KG1 (cell line): ENCODE measurements at places on chromosomes 6 and 20.

GRCh38 chr6:36018339-36018738 lies 6.1 kb downstream of the SLC26A8 start:
- DNase-seq = no peak

DNA sequence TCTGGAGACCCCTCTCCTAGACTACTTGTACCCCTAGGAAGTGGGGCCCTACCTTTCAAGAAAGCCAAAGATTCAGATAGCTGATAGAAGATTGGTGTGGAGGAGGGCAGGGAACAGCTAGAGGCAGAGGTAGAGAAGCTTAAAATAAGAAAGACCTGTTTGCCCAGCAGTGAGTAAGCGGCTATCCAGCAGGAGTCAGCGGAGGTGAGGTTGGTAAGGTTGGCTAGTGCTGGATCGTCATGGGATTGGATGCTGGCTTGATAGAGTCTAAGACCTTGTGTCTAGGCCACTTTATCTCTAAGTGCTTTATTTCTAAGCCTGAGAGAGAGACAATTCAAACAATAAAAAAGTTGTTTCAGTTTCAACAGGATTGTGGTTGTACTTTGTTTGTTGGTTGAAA lies 19.1 kb downstream of the ANKS1A start:
- DNase-seq = no peak

- DNase-seq = no peak
Observed at GRCh38 chr6:76861403-76861802, 601.9 kb downstream of the HTR1B start.

DNA sequence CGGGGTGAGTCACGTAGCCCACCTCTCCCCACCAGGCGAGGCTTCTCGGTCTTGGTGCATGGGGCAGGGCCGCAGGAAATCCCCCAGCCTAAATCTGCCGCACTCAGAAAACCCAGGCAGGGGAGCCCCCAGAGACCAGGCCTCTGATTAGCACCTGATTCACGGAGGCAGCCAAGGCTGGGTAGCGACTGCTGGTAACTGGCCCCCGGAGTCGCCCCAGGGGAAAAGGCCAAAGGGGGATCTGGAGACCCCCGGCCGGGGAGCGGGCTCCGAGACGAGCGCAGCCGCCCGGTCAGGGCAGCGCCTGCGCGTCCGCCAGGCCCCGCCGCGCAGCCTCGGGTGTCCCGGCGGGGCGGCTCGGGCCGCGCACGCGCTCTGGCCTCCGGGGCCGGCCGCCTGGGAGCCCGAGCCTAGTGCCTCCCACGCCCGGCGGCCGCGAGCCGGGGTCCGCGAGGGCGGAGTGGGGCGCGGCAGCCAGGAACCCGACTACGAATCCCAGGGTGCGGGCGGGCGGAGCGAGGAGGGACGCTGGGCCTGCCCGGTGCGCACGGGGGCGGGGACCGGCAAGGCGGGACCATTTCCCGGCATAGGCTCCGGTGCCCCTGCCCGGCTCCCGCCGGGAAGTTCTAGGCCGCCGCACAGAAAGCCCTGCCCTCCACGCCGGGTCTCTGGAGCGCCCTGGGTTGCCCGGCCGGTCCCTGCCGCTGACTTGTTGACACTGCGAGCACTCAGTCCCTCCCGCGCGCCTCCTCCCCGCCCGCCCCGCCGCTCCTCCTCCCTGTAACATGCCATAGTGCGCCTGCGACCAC lies at the start of gene DUSP22:
TSS of gene DUSP22 (plus strand) at position 791 of the 809 bp plus-strand sequence. CDS start 53 bp downstream, outside the sequence.
- DNase-seq = no peak

DNA sequence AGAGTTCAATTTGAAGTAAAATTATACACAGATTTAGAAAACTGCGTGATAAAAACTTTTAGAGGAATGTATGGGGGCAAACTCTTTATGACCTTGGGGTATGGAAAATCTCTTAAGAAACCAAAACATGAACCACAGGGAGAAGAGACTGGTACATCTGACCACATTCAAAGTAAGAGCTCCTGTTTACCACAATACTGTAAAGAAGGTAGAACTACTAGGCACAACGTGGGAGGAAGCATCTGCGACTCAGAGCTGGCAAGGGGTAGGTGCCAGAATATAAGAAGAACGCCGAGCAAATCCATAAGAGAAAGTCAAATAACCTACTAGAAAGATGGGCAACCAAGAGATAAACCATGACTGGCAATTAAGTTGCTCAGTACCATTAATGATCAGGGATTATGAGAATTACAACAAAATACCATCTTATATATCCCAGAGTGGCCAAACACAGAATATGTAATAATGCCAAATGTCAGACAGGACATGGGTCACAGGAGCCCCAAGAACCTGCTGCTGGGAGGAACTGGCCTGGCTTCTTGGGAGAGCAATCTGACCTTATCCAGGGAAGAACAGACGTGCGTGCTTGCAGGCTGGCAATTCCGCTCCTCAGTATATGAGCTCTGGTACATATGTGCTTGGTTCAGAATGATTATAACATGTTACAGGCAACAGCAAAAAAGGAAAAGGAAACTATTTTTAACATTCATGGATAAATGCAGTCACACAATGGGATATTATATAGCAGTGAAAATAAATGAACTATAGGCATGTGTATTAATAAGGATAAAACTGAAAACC lies 50.2 kb downstream of the INSM1 start:
- no peak for DNase-seq

- no peak for DNase-seq
Observed at GRCh38 chr20:61321481-61321880, 69.4 kb downstream of the CDH4 start.

GRCh38 chr6:92281571-92282076 lies 1137.7 kb downstream of the EPHA7 start:
- no peak for DNase-seq

DNA sequence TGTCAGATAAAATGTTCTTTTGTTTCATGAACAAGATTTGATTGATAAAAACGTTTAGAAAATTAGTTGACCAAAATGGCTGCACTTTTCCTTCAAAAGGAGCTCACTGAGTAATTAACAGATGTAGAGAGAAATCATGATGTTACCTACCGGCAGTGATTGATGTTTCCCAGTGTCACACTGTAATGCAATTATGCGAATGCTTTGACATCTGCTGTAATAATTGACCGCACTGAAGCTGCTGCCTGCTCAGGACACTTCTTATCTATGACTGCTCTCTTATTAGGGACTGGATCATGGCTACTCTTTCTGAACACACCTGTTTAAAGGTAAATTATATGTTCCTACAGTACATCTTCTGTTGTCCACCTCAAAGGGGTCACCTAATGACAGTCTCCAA lies 94.6 kb downstream of the GPR63 start:
- DNase-seq = no peak

GRCh38 chr6:52373151-52373690 lies 11.3 kb downstream of the PAQR8 start:
- DNase-seq = no peak

- no peak for DNase-seq
Observed at GRCh38 chr6:121873595-121873994, 438.1 kb downstream of the GJA1 start.

- DNase-seq = no peak
Observed at GRCh38 chr6:3228771-3229565, 1.5 kb upstream of the TUBB2B start.

DNA sequence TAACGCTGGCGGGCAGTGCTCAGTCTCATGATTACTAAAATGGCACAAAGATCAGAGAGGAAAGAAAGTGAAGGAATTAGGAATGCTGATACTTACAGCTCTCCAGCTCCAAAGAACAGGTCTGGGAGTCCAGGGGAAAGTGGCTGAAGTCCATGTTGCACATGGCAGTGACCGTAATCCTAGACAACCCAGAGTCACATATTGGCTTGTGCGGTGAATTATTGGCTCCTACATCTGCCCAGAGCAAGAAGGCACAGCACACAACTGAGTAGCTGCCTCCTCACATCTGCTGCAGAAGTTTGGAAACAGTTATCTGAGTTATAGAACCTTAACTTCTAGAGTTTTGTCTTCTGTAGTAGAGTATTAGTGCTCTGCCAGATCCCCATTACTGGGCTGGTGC lies 47.2 kb downstream of the GABRR2 start:
- no peak for DNase-seq

DNA sequence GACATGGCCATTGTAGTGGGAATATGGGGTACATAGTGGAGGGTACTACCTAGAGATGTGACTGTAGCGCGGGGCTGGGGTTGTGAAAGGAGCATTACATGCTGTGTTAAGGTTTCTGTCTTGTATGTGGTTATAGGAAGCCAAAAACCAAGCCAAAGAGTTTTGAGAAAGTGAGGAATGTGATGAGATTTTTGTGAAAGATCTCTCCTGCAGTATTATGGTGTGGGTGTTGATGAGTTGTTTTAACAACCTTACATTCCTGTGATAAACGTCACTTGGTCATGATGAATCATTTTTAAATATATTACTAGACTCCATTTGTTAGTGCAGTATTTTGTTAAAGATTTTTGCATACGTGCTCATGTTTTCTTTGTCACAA lies 48.9 kb downstream of the ZFAND3 start:
- DNase-seq = no peak

DNA sequence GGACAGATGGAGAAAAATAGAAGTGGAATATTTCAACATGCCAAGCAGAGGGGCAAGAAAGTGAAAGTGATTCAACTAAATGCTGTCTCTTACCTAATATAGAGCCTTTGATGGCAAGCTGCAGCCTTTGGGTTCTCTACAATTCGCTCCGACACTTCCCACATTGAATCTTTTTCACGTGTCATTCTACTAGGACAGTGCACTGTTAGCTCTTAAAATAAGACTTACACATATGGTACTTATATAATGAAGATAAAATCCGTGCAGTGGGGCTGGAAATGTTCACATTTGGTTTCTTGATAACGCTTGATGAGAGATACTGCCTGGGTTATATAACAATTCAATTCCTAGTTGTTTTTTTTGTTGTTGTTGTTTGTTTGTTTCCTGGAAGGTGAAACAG lies 502.4 kb downstream of the LMBRD1 start:
- DNase-seq = no peak

GRCh38 chr20:19964289-19965265 lies 52.6 kb upstream of the NAA20 start:
- no peak for DNase-seq

GRCh38 chr20:20003031-20003954 lies 13.9 kb upstream of the NAA20 start:
- no peak for DNase-seq

DNA sequence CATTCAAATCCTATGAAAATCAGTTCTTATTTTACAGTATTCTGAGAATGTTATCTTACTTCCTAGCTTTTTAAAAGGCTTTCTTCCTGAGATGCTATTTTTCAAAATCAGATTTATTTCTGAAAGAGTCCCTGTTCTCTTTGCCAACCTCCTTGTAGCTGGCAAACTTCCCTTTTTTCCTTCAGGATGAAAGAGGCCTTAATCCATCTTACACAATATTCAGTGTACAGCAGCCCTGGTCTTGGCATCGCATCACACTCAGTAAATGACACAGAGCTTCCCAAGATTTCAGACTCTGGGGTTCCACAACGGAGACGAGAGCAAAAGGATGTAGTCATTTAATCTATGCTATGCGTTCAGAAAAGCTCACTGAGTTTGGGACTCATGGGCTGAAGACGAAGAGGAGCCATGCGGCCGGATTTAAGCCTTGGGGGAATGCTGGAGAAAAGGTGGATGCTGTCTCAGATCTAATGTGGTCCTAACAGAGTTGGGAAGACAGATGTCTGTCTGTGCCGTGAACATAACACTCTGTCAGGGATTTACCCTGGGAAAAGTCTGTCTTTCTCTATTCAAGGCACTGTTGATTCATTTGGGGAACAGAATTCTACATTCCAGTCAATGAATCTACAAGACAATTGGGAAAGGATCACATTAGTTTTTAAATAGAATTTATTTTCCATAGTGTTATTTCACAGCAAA lies 616.4 kb upstream of the AGPAT4 start:
- no peak for DNase-seq

DNA sequence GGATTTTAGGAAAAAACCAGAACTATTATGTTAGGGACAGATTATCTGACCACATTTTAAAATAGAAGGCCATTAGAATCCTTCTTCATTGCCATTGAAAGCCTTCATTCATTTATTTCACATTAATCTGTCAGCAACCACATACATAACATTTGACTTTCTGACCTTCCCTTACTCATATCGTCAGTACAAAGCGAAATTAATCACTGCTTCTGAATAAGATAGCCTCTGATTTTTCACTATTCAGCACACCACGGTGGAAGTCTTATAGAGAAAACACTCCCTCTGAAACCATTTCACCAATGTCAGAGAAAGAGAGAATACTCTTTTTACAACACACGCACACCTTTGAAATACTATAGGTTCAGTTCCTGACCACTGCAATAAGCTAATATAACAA lies 442.5 kb upstream of the ID4 start:
- no peak for DNase-seq

- DNase-seq = no peak
Observed at GRCh38 chr6:17432356-17432755, 39.0 kb downstream of the CAP2 start.

DNA sequence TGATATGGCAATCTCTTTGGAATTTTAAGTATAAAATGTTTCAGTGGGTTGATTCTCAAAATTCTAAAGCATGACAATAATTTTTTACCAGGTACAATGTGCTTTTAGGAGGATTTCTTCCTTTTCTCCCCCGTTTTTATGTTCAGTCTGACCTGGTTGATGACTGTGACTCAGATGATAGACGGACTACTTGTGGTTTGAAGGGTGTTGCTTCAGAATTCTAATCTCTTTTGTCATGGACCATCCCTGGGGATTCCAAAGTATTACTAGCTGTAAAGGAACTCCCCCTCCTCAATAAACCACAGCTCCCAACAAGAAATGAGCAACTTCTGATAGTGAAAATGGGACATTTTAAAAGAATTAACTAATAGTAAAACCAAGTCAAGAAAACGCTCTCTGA lies 34.9 kb upstream of the TNFAIP3 start:
- no peak for DNase-seq

GRCh38 chr6:41345901-41346300 lies 10.5 kb downstream of the NCR2 start:
- no peak for DNase-seq

DNA sequence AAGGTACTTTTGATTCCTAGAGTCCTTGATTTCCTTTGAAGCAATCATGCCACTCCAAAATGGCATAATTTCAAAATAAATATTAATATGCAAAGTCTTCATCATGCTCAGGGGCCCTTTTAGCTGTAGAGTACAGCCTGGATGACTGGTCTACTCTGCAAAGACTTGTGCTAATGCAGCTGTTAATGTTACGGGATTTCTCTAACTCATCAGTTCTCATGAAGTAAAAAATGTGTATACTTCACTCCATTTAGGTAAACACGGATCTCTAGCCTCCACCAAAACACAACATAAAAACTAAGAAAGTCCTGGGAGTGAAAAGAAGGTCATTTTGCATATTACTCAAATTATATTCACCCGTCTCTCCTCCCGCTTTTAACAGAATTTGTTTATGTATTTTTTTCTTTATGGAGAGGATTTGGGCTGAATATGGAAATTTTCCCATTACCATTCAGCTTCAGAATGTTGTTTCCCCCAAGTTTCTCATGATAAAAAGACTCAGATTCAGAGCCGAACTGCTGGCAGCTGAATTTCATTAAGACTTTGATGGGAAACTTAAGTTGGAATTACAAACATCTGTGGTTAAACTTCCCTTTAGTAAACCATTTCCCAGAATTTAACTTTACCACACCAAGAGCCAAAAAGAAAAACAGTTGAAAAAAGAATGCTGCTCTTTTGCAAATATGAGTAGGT lies 8.7 kb downstream of the LAMA4 start:
- DNase-seq = no peak

- no peak for DNase-seq
Observed at GRCh38 chr6:112298816-112299281, 44.5 kb upstream of the LAMA4 start.
